CD4-positive, alpha-beta T cell treated with Interleukin-17A for 4 hours (primary cell): ENCODE measurements at places on chromosomes 2 and 18.

GRCh38 chr2:216348756-216349308 is 23.5 kb downstream of the MARCHF4 start:
- DNase-seq, result no peak

GRCh38 chr2:127407661-127408003 is 10.6 kb upstream of the PROC start:
- no peak for DNase-seq

- no peak for DNase-seq
Observed at GRCh38 chr2:239693330-239693729, 292.5 kb upstream of the HDAC4 start.

GRCh38 chr2:188813857-188814256 is 160.3 kb upstream of the COL3A1 start:
- no peak for DNase-seq

- DNase-seq, result no peak
Observed at GRCh38 chr2:207930747-207931146, 94.6 kb downstream of the PLEKHM3 start.

DNA sequence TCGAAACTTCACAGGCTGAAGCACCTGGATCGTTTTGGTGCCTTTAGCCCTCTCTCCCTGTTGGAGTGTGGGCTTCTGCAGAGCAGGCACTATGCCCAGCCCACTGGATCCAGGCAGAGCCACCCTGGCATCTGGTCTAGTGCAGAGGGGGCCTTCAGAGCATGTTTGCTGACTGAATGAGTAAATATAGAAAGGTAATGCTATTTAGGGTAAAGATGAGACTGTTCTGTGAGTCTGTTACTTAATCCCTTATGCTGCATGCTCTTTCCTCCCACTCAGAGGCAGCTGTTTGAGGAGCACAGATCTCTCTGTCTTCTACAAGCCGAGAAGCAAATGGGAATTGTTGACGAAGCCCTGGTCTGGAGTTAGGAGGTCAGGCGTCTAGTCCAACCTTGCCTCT is 130.2 kb downstream of the RGPD3 start:
- DNase-seq, result no peak

DNA sequence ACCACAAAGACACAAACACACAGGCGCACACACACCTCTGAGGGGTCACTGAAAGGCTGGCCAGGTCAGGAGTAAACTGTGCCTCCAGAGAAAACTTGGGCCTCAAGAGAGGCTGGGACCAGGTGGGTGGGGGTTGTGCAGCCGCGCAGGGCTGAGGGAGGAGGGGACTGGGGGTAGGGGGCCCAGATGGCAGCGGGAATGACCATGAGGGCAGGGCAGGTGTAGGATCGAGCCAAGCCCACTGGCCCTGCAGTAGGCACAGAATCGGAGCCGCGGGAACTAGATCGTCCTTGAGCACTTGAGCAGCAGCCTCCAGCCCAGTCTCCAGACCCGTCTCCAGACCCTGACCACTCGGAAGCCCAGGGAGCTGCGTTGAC is 36.8 kb downstream of the ANKMY1 start:
- no peak for DNase-seq

DNA sequence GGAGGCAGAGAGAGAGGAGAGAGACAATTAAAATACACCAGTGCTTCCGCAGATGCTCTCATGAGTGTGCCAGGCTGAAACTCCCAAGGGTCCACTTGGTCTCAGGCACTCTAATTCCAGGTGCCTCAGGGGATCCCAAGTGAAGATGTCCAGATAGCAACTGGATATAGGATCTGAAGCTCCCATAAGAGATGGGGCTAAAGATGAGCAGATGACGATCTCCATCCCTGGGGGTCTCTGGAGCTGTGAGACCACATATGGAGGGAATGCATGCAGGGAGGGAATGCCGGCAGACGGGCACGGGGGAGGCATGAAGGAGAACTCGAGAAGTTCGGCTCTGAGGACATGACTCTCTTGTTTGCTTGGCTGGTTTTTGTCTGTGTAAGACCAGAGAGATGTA is 223.7 kb upstream of the RAB6C start:
- DNase-seq, result no peak

DNA sequence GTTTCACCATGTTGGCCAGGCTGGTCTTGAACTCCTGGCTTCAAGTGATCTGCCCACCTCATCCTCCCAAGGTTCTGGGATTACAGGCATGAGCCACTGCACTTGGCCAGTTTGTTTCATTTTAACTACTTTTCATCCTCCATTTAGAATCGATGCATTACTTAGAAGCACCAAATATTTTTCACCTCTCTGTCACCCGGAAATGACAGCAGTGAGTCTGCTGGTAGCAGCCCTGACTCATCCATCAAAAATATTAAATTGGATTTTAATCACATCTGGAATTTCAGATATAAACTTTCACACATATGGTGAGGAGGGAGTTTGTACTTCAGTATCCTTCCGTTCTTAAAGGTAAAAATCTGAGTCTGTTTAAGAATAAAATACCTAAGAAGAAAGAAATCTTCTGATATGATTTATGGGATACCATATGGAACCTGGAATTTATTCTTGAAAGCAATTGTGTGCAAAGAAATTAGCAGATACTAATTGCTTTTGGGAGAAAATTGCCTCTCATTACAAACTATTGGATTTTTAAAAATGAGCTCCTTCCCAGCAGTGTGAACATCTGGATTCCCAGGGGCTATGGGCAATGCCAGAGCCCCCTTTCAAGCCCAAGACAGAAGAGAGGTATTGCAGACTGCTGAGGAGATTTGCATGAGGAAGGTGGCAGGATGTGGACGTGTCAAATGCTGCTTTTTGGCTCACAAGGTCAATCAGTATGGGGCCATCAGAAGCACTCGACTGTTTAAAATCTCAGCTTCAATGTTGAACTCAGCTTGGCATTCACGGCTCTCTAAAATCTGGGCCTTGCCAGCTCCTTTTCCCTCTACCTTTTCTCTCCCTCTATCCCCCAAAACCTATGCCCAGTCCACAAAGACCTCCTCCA is 279.5 kb upstream of the SIX2 start:
- no peak for DNase-seq

DNA sequence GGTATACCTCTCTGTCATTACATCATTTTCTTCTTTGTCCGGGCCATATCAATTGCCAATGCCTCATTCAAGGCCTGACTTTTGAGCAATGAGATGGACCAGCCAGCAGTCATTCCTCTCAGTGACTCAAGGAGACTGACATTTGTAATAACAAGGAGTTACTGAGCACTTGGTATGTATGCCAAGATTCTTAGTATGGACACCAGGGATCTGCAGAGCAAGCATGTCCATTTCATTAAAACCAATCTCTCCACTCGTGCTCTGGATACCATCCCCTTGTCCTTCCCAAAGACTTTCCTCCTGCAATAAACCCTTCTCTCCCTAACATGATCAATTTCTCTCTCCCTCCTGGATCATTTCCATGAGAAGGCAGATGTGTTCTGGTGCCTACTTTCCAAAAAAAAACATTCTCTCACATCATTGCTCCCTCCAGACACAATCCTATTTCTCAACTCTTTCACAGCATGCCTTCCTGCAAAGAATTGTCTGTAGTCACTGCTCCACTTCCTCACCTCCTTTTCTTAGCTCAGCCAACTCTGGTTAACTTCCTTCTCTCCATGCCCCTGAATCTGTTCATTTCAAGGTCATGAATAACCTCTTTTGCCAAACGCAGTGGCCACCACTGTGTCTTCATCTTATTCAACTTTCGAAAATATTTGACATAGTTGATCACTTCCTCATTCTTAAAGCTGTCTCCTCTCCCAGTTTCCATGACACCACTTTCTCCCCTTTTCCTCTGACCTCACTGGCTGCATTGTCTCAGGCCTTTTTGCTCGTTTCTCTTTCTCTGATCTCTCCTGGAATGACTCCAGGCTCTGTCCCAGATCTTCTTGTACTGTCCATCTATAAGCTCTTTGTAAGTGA is 102.8 kb upstream of the CYP1B1 start:
- DNase-seq, result no peak

- no peak for DNase-seq
Observed at GRCh38 chr2:161118722-161119121, 41.5 kb upstream of the TANK start.

- no peak for DNase-seq
Observed at GRCh38 chr2:28011322-28011737, 120.8 kb downstream of the BABAM2 start.

GRCh38 chr2:42860319-42861094 is 68.1 kb upstream of the HAAO start:
- DNase-seq, result no peak

- DNase-seq, result no peak
Observed at GRCh38 chr2:72211350-72211749, 63.7 kb upstream of the CYP26B1 start.

- no peak for DNase-seq
Observed at GRCh38 chr2:196983934-196984333, 57.4 kb upstream of the PGAP1 start.

GRCh38 chr2:215171796-215172195 is 33.4 kb upstream of the ABCA12 start:
- no peak for DNase-seq

DNA sequence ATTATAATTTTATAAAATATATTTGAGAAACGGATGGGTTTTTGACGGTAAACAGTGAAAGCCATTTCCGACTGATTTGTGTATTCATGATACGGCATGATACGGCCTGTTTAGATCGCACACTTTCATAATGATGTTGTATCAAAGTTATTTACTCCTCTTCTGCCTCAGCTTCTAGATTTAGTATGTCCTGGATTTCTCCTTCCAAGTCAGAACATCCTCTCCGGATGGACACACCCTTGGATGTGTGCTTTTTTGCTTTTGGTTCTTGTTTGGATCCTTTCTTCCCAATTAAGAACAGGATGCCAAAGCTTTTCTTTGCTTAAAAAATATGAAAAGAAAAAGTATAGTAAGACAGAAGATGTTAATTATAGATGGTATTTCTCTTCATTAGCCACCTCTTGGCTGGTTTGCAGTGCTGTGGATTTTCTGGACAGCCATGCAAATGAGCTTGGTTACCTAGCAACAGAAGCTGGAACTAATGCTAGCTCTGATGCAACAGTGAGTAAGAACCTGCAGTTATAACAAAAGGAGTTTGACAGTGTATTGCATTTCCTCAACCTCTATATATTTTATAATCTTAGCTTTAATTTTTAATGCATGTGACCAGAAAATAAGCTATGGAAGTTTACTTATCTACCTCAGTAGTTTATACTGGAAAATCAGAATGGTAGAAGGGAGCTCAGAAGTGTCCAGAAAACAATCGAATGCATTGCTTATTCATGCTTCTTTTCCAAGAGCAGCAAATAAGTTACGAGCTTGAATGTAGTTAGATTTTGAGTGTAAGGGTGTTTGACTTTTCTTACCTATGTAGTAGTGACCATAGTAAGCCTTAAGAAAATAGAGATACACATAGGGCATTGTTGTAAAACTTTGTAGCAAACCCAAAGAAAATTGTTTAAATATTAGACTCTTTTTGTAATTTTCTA is 27.9 kb downstream of the RMND5A start:
- DNase-seq, result no peak

DNA sequence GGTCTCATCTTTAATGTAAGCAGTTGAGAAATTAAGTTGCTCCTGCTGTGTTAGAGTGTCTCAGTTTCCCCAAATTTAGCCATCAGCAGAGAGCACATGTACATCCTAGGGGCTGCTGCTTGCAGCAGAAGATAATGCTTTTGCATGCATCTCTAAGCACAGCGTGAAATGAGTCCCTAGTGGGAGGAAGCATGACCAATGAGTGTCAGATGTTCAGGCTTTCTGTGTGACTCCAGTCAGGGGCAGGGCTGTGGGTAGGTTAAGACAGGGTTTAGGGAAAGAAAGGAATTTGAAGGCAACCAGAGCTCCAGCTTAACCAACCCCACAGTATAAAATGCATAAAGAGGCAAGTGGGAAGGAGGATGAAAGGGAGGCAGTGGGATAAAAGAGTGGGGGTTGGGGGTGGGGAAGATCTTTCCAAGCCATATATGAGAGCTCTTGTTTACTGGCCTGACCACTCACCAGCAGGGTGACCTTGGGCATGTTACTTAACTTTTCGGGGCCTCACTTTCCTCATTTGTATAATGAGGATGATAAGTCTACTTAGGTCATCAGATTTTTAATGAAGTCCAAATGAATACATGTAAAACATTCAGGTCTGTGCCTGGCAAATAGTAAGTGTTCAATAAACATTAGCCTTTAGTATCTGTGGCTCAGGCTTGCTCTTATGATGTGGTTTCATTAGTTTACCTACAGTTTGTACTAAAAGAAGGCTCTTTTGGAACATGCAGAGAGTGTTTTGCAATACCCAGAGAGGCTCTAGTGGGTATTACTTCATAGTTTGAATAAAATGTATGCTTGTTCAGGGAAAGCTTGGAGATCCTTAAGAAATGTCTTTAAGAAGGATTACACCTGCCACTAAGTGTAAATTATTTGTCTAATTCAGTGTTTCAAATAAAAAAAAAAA is 42.7 kb upstream of the PELI1 start:
- DNase-seq, result no peak

DNA sequence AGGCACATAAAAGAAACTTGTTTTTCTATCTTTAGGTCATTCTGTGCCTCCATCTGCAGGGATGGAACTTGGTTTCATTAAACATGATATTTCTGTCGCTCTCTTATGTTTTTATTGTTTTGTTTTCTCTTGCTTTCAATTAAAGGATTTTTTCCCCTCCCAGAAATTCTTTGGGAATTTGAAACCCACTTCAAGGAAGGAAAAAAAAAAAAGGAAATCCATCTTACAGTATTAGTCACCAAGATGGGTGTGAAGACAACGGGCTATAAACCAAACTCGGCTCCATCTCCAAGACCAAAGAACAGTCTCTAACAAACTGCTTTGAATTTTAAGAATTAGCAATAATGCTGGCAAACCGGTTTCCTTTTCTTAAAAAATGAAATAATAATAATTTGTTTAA is 244.1 kb downstream of the BCL11A start:
- DNase-seq, result no peak

DNA sequence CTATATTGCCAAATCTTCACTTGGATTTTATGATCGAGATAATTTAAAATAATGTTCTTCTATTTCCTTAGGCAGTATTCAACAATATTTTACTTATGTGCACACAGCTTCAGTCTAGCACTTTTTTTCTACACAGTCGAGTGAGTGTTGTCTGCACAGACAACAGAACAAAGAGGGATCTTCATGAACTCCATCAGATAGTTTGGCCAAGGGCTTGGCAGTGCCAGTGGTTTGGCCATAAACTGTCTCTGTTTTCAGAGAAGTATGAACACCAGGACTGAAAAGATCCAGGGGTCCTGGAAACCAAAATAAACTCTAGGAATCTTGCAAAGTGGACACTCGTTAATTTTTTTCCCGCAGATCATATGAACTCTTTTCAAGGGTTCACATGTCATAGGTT is 547.3 kb downstream of the PLCL1 start:
- no peak for DNase-seq

DNA sequence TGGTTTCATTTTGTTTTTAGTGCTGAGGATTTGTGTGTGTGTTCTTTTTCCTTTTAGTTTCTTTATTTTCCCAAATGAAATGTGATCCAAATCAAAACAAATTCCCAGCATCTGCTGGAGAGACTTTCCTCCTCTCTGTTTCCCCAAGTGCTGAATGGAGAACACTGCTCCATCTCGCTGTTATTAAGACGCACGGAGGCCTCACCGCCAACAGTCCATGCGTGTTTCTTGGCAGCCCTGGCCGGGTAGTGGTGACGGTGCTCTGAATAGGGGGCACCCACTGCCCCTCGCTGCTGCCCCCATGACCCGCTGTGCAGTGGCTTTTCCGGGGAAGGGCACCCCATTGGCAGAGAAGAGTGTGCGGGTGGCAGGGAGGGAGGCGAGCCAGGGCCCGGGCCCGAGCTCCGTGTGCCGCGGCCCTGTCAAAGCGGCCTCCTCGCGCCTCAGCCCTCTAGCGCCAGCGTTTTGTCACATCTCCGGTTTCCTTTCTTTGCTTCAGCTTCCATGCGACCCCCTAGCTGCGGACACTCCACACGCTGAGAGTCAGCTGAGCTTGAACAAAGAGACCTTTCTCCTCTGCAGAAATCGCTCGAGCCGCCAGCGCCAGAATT is 473.7 kb upstream of the SALL3 start:
- DNase-seq, result no peak

- DNase-seq, result no peak
Observed at GRCh38 chr18:33421225-33421624, 19.3 kb downstream of the CCDC178 start.
